Heart left ventricle (tissue), 16 donors: ENCODE measurements at places on chromosomes 3 and 15. TPM values are rescaled to one million over a fixed set of nuclear protein-coding genes. Genes with fewer than 3 reads are reported as not detected.

Gene GRK7
- not detected for total RNA-seq

Gene ERICH6
- total RNA-seq, result not detected

Gene PRR20G
- total RNA-seq, result not detected

Gene SCAMP5
- total RNA-seq, result 1.9 TPM

Gene TMEM115
- total RNA-seq, result 33.1 TPM

Gene SKOR1
- total RNA-seq, result 0.27 TPM

Gene DNAJB8
- total RNA-seq, result not detected

Gene IQCF5
- not detected for total RNA-seq

DNA sequence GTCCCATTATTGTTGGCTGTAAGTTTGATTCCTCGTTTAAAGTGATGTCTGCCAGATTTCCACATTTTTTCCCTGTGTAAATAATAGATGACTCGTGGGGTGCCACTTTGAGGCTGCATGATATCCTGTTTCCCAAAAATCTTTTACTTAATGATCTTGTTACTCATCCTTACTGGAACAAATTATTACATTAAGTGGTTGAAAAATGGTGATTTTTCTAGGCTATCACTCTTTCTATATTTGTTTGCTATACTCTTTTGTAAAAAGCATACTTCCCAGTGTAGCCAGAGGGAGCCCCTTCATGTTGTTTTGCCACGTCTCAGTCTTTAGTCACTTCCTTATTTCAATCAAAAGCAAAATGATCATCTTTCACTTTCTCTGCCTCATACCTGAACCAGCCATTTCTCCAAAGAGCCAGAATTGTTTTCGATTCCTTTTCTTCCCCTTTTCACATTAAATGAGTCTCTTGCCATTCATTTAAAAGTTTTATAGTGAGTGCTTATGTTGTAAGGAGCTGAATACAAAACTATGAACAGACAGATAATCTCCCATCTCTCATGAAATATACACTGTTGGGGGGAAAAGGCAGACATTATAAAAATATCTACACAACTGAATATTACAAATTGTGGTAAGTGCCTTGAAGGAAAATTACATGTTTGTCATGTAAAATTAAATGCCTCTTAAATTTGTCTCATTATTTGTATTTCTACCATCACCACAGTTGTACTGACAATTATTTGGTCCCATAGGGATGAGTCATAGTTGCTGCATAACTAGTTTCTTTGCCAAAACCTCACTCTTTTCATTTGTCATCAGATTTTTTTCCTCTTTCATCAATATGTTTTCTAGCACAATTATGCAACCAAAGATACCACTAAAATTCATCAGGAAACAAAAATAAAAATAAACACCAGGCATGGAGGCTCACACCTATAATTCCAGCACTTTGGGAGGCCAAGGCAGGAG, 41.5 kb downstream of the ADGRG7 start:
- peak overlapping the region; percentile 46 for H3K27ac ChIP-seq
- no peaks in the 10 kb centered on the region for H3K27me3 ChIP-seq
- H3K4me1 ChIP-seq, result no peaks in the 10 kb centered on the region
- H3K36me3 ChIP-seq, result no peaks in the 10 kb centered on the region
- no peak for DNase-seq

GRCh38 chr3:138202945-138203701, 16.0 kb downstream of the ARMC8 start:
- H3K4me1 ChIP-seq, result peaks cover 23% of the 10 kb centered on the region
- no peak for DNase-seq
- no peak overlapping the region for H3K4me3 ChIP-seq
- H3K27ac ChIP-seq, result no peak overlapping the region
- no peaks in the 10 kb centered on the region for H3K36me3 ChIP-seq

- H3K27ac ChIP-seq, result no peak overlapping the region
- no peak overlapping the region for H3K4me3 ChIP-seq
- H3K27me3 ChIP-seq, result no peaks in the 10 kb centered on the region
- H3K36me3 ChIP-seq, result no peaks in the 10 kb centered on the region
- no peaks in the 10 kb centered on the region for H3K4me1 ChIP-seq
These were observed 25.6 kb upstream of the GOLGA6L2 start for GRCh38 chr15:23472678-23473077.

GRCh38 chr3:125280668-125281361, 68.3 kb upstream of the SLC12A8 start:
- H3K36me3 ChIP-seq, result peaks cover 34% of the 10 kb centered on the region
- DNase-seq, result no peak
- no peak overlapping the region for H3K27ac ChIP-seq
- no peak overlapping the region for H3K4me3 ChIP-seq

DNA sequence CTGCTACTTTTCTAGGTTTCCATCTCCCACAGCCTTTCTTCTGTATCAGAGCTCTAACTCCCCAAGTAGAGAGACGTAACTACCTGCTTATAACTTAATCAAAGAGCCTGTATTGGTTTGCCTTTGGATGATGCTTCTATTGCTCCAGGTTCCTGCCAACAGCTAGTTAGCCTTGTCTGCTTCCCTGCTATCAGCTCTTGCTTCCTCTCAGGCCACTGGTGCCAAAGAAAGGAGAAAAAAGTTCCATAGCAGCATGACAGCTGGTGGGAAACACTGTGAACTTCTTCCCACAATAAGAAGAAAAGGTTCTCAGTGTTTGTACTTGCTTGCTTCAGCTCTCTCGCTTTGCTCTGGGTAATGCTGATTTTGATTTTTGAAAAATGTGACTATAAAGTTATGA, 206.6 kb downstream of the GBE1 start:
- H3K27ac ChIP-seq, result peak overlapping the region; percentile 57
- H3K4me1 ChIP-seq, result peaks cover 23% of the 10 kb centered on the region
- H3K27me3 ChIP-seq, result no peaks in the 10 kb centered on the region

DNA sequence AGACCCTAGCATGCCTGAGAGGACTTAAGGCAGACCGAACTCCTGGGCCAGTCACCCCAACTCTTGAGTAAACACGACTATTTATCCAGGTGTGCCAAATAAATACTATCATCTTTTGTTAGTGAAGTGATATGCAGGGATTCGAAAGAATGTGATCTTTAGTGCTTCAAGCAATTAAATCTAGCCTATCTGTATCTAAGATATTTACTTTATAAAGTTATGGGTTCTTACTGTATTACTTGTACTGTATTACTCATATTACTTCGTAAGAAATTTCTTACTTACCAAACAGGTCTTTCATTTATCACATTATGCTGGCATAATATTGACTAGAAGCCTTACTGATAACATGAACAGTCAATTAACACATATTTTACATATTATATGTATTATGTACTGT, 211.6 kb upstream of the NECTIN3 start:
- no peak for DNase-seq
- H3K36me3 ChIP-seq, result no peaks in the 10 kb centered on the region
- H3K27me3 ChIP-seq, result no peaks in the 10 kb centered on the region
- no peak overlapping the region for H3K4me3 ChIP-seq
- H3K27ac ChIP-seq, result no peak overlapping the region

- no peak for DNase-seq
- H3K27ac ChIP-seq, result no peak overlapping the region
- no peaks in the 10 kb centered on the region for H3K27me3 ChIP-seq
- no peaks in the 10 kb centered on the region for H3K4me1 ChIP-seq
These were observed 53.8 kb upstream of the RASGRP1 start for GRCh38 chr15:38618242-38618955.

DNA sequence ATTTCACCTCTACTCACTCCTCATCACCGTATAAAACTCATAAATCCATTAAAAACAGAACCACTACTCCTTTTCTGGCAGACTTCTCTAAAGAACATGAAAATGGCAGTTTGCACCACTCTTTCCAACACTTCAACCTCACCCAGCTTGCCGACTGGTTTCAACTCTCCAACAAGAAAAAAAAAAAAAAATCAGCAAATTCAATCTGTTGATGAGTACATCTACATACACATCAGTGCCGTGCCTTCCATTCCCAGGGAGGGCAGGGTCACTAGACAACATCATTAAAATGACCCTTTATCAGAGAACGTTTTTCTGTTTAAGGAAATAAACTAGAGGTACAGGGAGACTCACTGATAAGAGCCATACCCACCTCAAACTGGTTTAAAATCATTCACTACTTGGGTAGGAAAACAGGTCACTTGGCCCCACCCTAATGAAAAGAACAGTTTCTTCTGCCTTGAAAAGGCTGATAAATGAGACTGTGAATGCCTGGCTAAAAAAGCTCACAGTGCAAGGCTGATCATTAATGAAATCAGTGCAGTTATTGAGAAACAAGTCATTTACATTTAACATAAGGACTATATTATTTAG, 6.0 kb downstream of the ANXA2 start:
- no peaks in the 10 kb centered on the region for H3K27me3 ChIP-seq
- peaks cover 9% of the 10 kb centered on the region for H3K36me3 ChIP-seq
- no peak for DNase-seq

DNA sequence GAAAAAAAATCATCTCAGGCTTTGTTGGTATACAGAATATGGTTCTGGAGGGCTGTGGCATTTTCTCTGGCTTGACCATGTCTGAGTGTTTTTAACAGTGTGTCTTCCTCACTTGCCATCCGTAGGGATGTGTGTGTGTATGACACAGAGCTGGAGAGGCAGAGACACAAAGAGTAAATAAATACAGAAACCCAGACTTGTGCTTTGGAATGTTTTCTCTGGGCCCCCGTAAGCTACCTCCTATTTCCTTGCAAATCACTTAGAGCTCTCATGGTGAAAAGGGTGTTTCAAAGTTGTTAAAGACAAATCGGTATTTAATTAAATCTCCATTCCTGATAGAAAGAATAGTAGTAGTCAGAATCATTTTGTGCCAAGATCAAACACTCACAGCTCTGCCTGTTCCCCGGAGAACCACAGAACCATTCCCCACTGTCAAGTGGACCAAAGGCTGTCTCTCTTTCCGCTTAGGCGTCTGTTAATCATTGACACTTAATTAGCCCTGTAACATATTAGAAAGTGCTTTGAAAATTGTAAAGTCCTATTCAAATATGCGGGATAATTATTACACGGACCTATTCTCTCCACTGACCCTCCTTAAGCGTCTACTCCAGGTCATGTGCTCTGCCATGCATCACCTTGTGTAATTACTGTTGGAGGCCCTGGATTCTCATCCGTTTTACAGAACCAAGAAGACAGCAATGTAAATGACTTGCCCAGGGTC, 313.6 kb upstream of the TLE3 start:
- no peak overlapping the region for H3K4me3 ChIP-seq
- no peaks in the 10 kb centered on the region for H3K36me3 ChIP-seq
- DNase-seq, result no peak
- no peak overlapping the region for H3K27ac ChIP-seq
- no peaks in the 10 kb centered on the region for H3K4me1 ChIP-seq

GRCh38 chr3:175212896-175213295, 353.8 kb downstream of the NAALADL2 start:
- no peak for DNase-seq
- no peaks in the 10 kb centered on the region for H3K27me3 ChIP-seq
- no peaks in the 10 kb centered on the region for H3K36me3 ChIP-seq
- H3K27ac ChIP-seq, result no peak overlapping the region
- no peak overlapping the region for H3K4me3 ChIP-seq

DNA sequence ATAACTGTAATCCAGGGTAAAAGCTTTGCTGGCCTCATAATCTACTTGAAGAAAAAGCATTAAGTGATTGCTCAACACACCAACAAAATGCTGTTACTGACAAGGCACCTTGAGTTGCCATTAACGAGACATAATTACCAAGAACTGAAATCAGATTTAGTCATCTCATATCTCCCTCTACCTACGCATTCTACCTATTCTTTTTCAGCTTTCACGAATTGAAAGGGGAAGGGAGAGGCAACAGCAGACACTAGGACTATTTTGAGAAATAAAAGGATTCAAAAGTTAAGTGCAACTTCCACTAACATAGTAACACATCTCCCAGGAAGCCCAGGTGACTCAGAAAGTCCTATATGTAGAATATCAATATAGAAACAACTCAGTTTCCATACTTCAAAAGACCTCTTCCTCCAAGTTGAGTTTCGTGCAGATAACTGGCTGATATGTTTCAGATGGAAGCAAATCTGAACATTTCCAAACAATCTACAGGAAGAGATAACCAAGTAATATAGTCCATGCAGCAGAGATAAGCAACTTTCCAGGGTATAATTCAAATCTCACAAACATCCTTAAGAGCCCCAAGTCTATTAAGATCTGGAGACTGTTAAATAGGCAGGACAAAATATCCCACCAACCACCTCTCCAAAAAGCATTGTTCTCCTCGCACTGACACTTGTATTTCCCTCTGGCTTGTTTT, 1.9 kb downstream of the OSBPL10 start:
- H3K27me3 ChIP-seq, result no peaks in the 10 kb centered on the region
- no peak overlapping the region for H3K27ac ChIP-seq
- H3K36me3 ChIP-seq, result no peaks in the 10 kb centered on the region
- H3K4me1 ChIP-seq, result peaks cover 9% of the 10 kb centered on the region

GRCh38 chr3:10115326-10116137, at the start of gene BRK1:
Gene BRK1, plus strand, starts transcription at chr3:10115675. Its CDS starts 27 bp downstream, at chr3:10115702.
- peak; percentile 98 for DNase-seq
- H3K36me3 ChIP-seq, result no peaks in the 10 kb centered on the region
- H3K27ac ChIP-seq, result peak within 1 kb of the TSS; percentile 89
- H3K4me3 ChIP-seq, result peak within 1 kb of the TSS; percentile 97
- peaks cover 49% of the 10 kb centered on the region for H3K4me1 ChIP-seq

DNA sequence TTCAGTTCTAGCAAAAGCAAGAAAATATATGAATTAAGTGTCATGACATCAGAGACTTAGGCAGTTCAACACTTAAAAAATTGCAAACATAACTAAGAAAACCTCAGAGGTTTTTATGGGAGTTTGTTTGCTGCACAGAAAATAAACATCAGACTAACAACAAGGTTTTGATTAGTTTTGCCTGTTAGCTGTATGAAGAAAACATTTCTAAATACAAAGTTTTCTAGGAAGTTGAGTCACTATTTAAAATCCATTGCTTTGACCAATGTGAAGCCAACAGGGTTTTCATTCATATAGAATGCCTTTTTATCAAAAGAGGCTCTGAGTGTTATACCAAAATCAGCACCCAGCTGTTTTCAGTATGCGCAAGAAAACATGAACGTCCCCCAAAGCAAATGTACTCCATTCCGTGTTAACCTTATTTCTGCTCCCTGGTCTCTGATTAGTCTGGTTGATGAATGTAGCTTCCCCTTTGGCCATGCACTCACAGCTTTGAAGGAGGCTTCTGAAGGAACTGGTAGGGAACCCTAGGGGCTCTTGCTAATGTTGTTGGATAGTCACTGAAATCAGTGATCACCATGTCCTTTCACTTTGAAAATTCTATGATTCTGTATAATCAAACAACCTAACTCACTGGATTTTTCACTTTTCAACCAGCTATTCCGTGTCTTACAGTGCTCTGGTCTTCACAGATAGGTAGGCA, 89.6 kb upstream of the TSEN2 start:
- no peak for DNase-seq
- no peaks in the 10 kb centered on the region for H3K27me3 ChIP-seq
- H3K27ac ChIP-seq, result no peak overlapping the region
- H3K36me3 ChIP-seq, result peaks cover 9% of the 10 kb centered on the region
- H3K4me1 ChIP-seq, result no peaks in the 10 kb centered on the region

DNA sequence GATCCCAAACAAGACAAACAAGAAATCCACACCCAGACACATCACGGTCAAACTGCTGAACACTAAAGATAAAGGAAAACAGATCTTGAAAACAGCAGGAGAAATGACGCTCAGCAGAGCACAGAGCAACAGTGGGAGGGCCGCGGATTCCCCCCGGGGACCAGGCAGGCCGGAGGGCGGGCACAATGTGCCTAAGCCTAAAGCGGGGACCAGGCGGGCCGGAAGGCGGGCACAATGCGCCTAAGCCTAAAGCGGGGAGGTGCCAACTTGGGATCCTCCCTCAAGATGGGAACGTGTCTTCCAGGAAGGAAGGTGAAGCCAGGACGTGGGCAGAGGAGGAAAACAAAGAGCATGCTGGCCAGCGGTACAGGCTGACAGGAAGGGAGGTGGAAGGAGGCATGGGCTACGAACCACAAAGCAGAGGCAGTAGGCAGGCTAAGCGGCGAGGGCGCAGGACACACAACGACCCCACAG, 31.1 kb downstream of the CYFIP1 start:
- H3K4me1 ChIP-seq, result peaks cover 60% of the 10 kb centered on the region
- peak; percentile 76 for DNase-seq
- no peak overlapping the region for H3K4me3 ChIP-seq

GRCh38 chr15:63860555-63860954, 26.8 kb upstream of the HERC1 start:
- H3K27me3 ChIP-seq, result no peaks in the 10 kb centered on the region
- H3K4me3 ChIP-seq, result no peak overlapping the region
- H3K27ac ChIP-seq, result no peak overlapping the region
